ENCODE measurements at places on chromosomes 16 and 17.
A peak's percentile ranks its signal among the peaks of the same experiment; 100 is the strongest.

DNA sequence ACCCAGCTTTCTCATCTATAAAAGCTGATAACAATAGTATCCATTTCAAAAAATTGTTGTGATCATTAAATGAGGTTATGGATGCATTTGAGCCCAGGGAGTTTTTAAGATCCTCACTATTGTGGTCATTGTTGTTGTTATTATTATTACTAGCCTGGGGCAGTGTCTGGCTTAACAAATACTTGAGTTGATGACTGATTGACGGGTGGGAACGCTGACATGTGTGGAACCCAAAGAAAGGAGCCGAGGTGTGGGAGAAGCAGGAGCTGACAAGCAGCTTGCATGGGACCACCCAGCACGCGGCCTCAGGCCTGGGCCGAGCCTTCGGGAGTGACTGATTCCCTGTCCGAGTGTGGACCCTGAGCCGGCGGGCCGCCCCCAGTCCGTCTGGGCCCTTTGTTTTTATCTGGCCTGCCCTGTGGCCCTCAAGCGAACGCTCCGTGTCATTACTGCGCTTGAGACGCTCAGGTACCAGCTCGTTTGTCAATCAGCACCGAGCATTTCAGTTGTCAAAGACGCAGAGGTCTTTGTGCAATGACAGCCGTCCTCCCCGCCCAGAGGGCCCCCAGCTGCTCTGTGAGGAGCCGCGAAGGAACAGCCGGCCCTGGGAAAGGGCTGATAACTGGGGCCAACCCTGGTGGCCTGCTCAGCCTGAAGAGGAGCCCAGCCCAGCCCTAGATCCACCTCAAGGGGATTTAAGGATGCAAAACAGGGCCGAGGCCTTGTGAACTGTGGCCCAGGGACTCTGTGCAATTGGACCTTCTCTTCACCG is 132.9 kb upstream of the FOXF1 start:
- DNase-seq = no peak

- no peak for DNase-seq
Observed at GRCh38 chr17:33369876-33370275, 76.8 kb upstream of the ASIC2 start.

GRCh38 chr16:84561291-84561690 is 56.6 kb downstream of the COTL1 start:
- DNase-seq = no peak

GRCh38 chr16:67265834-67266233 is 13.5 kb upstream of the PLEKHG4 start:
- DNase-seq = no peak

DNA sequence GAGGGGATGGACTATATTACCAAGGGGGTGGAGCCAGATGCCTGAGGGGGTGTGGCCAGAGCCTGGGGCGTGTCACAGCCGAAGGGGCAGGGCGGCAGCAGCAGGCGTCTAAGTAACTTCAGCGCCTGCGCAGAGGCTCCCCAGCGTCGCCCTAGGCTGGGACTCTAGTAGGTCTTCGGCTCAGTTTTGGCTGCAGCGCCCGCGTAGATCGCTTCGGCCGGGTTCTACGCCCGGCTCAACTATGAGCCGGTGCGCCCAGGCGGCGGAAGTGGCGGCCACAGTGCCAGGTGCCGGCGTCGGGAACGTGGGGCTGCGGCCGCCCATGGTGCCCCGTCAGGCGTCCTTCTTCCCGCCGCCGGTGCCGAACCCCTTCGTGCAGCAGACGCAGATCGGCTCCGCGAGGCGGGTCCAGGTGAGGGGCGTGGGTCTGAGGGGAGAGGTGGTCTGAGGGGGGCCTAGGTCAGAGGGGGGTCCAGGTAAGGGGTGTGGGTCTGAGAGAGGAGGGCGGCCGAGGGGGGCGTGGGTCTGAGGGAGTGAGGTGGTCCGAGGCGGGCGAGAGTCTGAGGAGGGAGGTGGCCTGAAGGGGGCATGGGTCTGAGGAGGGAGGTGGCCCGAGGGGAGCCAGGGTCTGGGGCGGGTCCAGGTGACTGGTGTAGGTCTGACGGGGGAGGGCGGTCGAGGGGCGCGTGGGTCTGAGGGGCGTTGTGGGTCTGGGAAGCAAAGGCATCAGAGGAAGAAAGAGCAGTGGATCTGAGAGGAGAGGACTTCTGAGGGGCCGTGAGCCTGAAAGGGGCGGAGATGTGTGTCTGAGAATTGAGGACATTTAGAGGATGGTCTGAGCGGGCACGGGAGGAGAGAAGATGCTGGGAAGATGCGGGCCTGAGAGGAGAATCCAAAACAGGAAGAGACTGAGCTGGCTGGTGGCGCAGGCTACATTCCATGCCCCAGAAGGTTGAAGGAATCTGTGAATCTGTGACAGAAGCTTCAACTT is at the start of gene LPCAT2:
Gene LPCAT2, plus strand, starts transcription at position 132 of the 991 bp plus-strand sequence. Its CDS starts 110 bp downstream, at position 242.
- peak; percentile 19 for DNase-seq

GRCh38 chr17:27954548-27955495 is 61.7 kb upstream of the LYRM9 start:
- DNase-seq = no peak

GRCh38 chr16:6642271-6642670 is 690.4 kb upstream of the RBFOX1 start:
- DNase-seq = no peak

GRCh38 chr17:31371511-31372097 is 19.9 kb upstream of the RAB11FIP4 start:
- DNase-seq = no peak

DNA sequence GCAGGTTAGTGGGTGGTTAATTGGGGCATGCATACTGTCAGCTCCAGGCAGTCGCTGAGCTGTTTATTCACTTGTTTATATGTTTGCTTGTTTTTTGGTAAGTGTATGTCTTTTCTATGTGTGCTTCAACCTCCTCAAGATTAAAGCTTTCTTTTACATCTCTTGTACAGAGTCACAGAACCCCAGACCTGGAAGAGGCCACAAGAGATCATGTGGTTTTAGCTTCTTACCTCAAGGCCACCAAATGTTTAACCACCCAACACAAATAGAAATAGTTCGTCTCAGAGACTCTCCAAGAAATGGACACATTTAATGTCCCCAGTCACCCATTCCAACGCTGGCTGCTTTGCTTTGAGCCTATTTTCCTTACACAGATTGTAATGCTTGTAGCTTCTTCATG is 11.8 kb upstream of the TMEM98 start:
- DNase-seq = no peak

DNA sequence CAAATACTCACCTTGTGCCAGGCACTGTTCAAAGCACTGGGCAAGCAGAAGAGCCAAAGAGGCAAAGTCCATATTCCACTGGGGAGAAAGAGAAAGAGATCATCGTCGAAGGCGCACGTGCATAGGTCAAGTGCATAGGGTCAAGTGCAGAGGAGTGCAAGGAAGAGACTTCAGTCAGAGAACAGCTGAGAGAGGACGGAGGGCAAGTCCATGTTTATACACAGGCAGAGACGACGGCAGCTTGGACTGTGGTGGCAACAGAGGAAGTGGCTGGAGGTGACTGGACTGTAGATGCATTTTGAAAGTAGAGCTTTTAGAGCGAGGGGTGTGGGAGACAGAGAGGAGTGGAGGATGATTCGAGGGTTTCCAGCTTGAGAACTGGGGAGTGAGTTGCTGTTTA is 74.7 kb upstream of the SDK2 start:
- DNase-seq = no peak

DNA sequence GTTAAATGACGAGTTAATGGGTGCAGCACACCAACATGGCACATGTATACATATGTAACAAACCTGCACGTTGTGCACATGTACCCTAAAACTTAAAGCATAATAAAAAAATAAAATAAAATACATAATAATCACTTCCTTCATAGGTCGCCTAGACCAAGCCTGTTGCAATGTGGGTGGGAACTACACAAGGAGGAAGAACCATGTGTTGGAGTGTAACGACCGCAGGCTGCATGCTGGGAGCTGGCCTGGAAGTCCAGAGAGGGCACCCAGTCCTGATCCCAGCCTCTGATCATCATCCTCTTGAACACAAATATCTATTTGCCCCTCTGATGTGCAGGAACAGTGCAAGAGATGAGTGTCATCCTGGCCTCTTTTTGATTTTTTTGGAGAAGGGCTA is 224.7 kb upstream of the ASIC2 start:
- no peak for DNase-seq

DNA sequence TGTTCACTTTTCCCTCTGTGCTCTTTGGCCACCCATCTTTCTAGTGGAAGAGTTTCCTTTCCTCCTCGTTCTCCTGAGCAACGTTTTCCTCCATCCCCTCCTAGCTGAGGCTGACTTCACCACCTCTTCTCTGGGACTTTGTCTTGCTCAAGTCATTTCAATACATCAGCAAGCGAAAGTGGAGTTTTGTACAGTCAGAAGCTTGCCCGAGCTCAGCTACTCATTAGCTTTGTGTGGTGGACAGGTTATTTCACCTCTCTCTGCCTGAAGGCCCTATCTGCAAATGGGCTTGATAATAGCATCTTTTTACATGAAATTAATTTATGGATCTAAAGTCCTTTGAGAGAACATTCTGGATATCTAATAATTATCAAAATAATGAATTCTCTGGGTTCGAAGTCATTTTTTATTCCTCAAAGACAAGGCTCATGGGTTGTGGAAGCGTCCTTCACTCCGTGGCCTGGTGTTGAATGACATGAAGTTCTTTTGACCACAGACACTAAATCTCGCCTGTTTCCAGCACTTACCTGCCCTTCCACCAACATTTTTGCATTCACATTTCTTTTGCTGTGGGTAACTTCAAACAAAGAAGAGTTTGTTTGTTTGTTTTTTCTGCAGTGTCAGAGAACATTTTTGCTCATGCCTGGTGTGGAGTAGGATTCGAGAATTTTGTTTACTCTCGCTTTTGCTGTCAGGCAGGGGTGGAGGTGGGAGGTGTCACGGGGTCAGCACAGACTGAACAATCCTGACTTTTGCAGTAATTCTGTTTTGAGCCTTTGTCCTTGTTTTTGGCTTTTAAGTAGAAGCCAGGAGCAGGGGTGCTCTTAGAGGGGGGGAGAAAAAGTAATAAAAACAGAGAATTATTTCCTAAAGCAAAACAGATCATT is 155.0 kb upstream of the CACNG5 start:
- no peak for DNase-seq

- DNase-seq = no peak
Observed at GRCh38 chr17:65848751-65849150, 287.3 kb upstream of the AXIN2 start.

GRCh38 chr16:66976746-66977145 is 11.6 kb upstream of the CES4A start:
- no peak for DNase-seq

GRCh38 chr16:71467810-71468209 is 5.8 kb upstream of the ZNF23 start:
- DNase-seq = no peak

- no peak for DNase-seq
Observed at GRCh38 chr16:4515611-4516233, 22.9 kb downstream of the CDIP1 start.

DNA sequence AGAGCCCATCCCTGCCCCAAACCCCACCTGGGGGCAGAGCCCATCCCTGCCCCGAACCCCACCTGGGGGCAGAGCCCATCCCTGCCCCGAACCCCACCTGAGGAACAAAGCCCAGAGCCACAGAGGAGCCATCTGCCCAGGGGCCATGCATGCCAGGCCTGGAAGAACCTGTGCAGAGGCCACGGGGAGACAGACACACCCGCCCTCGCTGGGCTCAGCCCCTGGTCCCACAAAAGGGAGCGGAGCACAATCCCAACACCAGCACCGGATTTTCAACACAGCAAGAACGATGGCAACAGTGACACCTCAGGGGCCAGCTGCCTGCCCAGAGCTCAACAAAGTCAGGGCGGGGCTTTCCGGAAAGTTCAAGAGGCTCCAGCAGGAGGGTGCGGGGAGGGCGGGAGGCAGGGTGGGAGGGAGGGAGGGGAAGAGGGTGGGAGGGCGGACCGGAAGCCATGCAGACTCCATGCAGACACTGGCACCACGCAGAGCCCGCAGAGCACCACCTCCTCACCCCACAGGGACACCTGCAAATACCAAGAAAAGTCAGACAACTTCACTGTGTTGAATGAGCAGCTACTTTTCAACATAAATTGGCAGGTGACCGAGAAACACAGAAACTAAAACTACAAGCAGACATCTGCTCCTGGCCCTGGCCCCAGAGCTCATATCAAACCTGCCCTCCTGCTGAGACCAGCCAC is 27.9 kb upstream of the C16orf95 start:
- peak; percentile 20 for DNase-seq

- DNase-seq = no peak
Observed at GRCh38 chr17:64580384-64581315, 73.9 kb downstream of the CEP95 start.

DNA sequence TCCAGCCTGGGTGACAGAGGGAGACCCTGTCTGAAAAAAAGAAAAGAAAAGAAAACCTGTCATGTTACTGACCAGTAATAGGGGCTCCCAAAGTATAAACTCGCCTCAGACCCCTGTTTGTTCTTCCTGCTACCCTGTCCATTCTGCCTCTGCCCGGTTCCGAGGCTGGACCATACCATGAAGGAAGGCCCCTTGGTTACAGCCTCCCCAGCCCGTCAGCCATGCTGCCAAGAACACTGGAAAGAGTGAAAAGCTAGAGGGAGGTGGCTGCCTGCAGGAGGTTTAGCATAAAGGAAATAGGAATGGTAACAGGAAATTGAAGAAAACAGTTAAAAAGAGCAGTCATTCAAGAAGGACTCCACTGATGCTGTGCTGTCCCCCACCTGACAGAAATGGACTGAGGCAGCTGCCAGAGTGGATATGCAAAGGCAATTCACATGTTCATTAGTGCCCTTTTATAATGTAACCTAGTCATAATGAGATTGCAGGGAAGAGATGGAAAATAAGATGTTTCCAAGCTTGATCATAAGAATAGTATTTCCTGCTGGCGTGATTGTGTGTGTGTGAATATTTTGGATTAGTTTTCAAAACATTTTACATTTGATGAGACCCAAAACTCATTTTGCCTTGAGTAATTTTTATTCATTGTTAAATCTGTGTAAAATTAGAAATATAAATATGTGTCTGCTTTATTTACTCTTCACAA is 102.6 kb downstream of the GOSR1 start:
- no peak for DNase-seq

DNA sequence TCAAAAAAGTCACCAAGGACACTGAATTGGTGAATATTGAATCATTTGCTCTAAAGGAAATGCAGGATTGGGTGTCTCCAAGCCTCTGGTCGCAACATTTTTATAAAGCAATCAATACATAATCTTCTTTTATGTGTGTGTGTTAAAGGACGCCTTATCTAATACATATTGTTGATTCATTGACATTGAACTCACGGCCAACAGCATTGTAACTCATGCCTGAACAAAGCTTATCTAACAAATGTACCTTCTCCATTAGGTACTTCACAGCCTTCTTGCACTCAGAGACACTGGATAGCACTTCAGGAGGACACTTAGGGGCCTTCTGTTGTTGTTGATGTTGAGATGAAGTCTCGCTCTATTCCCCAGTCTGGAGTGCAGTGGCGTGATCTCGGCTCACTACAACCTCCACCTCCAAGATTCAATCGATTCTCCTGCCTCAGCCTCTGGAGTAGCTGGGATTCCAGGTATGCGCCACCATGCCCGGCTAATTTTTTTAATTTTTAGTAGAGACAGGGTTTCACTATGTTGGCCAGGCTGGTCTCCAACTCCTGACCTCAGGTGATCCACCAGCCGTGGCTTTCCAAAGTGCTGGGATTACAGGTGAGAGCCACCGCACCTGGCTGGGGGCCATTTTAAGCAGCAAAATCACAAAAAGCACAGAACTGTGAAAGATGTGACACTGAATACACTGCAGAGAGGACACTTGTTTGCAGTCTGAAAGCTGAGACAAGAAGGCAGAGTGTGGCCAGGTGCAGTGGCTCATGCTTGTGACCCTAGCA is 13.2 kb upstream of the PDXDC1 start:
- DNase-seq = no peak

GRCh38 chr16:85475233-85475632 is 137.9 kb upstream of the GSE1 start:
- no peak for DNase-seq

GRCh38 chr16:19366391-19366790 is 51.3 kb upstream of the TMC5 start:
- no peak for DNase-seq

GRCh38 chr16:67183-67791 is 5.1 kb downstream of the RHBDF1 start:
- DNase-seq = no peak

Measured in stimulated activated CD4-positive, alpha-beta T cell treated with anti-CD3 and anti-CD28 coated beads, Interleukin-1b, Interleukin-23, amount 100 ng/mL, for 1 hour (primary cell).